Activated T-helper 17 cell treated with anti-CD3 and anti-CD28 coated beads, Interleukin-2, amount 50 U/mL, for 72 hours (primary cell): ENCODE measurements at places on chromosomes 5 and 9. TPM values are rescaled to one million over a fixed set of nuclear protein-coding genes. Genes with fewer than 3 reads are reported as not detected.

DNA sequence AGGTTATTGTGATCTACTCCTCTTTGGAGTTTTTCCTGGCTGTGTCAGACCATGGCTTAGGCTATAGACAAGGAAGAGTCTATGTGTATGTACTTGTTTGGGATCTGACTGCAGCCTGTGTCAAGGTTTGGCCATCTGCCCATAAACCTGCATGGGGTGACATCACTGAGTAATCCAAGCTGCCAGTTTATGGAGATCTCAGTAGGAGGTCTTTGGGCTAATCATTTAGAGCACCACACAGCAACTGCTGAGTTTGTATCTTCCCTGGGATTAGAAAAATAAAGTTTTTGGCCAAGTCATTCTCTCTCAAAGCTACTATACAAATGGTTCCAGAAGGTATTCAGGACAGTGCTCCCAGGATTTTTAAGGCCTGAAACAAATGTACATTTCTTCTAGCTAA lies 65.5 kb upstream of the HSPB3 start:
- no peak for ATAC-seq

FBXL7 gene
- not detected for total RNA-seq

DNA sequence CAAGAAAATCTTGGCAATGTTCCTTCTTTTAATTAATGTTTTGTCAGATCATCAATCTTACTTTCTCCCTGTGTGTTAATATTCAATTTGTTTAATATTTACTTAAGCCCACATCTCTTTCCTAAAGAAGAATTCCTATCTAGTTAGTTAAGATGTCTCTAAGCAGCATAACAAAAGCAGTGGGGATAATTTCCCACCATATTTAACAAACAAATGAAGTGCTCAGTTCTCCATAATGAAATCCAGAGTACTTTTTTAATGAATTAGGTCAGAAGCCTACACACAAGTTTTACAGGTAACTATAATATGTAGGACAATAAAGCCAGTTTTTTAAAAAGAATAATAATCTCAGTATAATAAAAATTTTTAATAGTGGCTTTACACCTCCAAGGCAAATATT lies 1918.8 kb downstream of the EFNA5 start:
- ATAC-seq, result no peak

GRCh38 chr9:119559986-119560385 lies 190.8 kb upstream of the BRINP1 start:
- ATAC-seq, result no peak

- no peak for ATAC-seq
These were observed 4.2 kb upstream of the NFIL3 start for GRCh38 chr9:91427873-91428272.

GRCh38 chr9:128654481-128654880 lies 2.2 kb downstream of the DYNC2I2 start:
- ATAC-seq, result no peak

CTSV gene
- total RNA-seq, result 2.1 TPM

ADAMTSL1 gene
- not detected for total RNA-seq

DNA sequence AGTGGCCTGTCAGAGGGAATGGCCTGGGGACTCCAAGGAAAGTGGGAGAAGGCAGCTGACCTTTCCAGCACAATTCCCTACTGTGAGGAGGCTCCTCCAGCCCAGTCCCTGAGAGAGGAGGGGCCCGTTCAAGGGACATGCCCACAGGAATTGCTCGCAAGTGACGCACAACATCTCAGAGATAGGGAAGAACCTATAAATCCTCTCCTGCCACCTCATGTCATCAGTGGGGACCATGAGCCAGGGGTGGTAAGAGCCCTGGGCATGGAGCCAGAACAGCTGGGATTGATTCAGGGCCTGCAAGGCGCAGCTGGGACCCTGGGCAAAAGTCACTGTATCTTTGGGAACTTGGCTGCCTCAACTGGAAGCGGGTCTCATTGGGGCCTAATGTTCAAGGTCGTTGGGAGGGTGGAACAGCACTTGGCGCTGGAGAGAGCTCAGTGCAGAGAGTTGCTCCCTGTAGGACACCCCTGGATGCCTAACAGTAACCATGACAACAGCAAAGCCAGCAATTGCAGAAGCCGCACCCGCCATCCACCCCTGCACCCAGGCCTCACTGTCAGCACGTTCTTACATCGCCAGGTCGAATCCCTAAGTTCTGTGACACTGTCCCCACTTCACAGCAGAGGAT lies 41.3 kb upstream of the ORM1 start:
- no peak for ATAC-seq

- ATAC-seq, result no peak
These were observed 11.9 kb downstream of the LAMC3 start for GRCh38 chr9:131020862-131021261.

NKD2 gene
- total RNA-seq, result 0.37 TPM

DNA sequence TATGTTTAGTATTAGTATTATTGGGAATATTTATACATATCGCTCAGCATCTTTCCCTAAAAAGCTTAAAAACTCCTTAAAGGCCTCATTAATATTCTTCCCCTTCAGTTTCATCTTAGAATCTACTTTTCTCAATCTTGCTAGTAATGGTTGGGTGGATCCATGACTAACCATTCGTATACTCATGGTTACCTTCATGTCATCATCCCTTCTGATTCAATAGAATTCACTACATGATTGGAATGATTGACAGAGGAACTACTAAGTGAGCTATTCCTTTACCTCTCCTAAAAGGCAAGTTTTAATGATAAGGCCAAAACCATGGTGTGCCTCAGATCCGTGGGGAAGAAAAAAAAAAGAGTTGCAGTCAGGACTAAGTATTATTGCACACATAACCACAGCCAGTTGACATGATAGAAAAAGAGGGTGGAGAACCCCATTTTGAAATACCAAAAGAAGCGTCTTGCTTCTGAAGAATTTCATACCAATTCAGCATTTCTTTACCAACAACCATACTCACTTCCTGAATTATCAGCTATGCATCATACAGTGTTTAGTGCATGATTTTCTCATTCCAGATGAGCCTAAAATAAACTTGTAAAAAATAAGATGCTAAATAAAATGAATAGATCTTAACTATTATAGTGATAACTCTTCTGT lies 624.6 kb downstream of the PDE4D start:
- no peak for ATAC-seq
